ENCODE measurements at places on chromosomes 5 and 9.
A peak's percentile ranks its signal among the peaks of the same experiment; 100 is the strongest.

DNA sequence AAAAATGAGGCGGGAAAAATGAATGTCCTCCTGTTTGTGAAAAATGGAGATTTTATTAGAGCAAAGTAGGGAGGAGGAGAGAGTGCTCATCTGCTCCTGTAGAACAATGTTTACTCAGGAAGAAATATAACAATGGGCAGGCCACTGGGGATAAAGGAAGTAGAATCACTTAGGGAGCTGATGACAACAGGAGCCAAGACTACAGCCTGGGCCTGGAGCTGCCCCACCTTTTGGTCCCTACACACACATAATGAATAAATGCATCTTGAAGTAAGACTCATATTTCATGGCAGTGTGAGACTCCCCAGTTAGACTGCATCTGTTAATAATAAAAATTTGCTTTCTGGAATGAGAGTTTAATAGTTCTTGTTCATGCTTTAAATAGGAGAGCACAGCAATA lies 1939.8 kb downstream of the EFNA5 start:
- DNase-seq = no peak

GRCh38 chr9:96161819-96162218 lies 140.2 kb downstream of the HSD17B3 start:
- no peak for DNase-seq

DNA sequence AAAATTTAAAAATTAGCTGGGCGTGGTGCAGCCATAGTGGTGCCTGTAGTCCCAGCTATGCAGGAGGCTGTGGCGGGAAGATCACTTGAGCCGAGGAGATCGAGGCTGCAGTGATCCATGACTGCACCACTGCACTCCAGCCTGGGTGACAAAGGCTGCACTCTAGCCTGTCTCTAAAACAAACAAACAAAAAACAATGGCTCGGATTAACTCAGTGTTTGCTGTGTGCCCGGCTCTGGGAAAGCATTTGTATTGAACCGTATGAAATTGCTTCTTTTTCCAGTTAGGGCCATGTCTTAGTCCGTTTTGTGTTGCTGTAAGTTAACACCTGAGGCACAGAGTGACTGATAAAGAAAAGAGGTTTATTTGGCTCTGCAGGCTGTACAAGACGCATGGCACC lies 62.6 kb downstream of the CFAP77 start:
- no peak for DNase-seq

DNA sequence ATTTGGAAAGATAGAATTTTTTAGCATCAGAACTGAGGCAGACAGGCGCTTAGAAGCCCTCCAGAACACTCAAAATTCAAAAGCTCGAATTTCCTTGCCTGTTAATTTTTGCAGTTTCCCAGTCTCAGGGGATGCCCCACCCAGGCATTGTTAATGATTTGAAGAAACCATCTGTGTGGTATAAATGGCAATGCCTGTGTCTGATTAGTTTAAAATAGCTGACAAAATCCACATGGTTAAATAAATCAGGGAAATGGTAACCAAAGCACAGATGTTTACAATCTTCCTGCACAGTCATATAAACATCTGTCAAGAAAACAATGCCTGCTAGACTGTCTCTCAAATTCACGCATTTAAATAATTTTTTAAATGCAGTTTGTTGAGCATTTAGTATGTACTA lies 185.2 kb upstream of the RGMB start:
- DNase-seq = no peak

DNA sequence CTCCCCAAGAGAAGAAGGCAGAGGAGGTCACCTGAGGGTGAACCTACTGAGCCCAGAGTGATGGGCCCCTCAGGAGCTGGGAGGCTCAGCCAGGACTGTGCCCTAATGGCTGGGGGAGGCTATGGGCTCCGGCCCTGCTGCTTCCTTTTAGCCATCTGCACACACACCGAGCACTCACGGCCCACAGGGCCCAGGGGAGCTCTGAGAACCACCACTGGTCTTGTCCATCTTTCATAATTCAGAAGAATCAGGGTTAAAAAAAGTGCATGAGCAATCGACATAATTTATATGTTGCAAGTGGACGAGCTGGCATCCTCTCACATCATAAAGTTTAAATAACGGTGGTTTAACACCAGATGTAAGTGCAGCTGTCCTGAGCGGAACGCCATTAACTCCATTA lies 162.1 kb downstream of the FSTL4 start:
- no peak for DNase-seq

GRCh38 chr9:86765746-86766430 lies 181.4 kb downstream of the GAS1 start:
- DNase-seq = no peak

DNA sequence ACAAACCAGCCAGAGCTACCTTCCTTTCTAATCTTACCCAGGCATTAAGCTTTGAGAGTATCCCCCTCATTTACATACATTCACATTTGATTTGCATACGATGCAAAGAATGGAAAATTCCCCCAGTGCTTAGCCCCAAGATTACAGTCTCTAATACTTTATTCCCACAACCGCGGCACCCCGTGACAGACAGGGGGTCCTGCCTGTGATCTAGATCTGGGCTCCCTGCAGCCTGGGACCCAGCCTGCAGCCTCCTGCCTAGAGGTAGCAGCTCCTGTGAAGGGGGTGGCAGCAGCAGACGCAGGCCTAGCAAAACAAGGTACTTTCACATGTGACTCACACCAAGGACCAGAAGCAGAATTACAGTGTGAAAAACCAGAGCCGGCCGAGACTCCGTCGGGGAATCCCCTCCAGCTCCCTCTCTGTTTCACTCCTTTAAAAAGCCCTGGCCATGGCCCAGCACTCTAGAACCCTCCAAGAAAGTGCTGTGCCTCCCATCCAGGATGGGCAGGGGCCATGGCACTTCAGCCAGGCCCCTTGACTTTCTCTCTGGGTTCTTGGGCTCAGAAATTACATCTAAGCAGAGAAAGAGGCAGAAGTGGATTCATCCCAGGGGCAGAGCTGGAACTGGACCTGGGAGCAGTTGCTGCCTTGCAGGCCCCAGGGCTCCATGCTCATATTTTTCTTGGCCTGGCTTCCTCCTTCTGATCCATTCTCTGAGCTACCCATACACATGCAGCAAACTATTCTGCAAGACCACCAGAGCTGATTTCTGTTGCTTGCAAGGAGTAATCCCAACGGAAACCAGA lies 14.0 kb upstream of the TCF7 start:
- peak; percentile 65 for DNase-seq

DNA sequence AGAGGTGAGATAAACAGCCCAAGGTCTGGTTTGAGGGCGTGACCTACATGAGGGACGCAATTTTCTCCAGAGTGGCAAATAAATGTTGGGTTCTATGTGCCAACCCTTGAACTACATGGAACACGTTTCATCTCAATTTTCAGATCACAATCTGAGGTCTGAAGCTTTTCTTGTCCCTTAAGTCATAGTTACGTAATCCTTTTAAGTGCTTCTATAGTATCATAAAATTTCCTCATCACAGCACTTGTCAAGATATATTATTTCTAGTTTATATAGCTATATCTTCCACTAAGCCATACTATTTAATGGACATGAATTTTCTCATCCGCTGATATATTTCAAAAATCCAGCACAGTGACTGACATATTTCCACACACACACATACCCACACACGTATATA lies 53.1 kb upstream of the GRIN3A start:
- no peak for DNase-seq

DNA sequence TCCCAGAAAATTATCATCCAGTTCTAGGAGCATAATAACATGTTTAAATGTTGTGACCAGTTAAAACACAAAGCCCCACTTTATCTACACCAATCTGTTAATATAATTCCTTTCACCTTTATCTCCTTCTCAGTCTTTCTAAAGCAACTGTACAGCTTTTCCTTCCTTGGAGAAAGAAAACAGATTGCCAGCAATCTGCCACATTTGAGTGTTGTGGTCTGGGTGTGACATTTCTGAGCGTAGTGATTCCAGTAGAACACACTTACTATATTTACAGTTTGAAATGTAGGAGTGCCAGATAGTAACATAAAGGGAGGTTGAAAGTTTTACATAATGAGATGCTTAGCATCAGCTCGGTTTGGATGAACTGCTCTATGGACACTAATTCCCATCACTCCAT lies 76.1 kb downstream of the KCNN2 start:
- DNase-seq = no peak

GRCh38 chr5:154373729-154374179 lies 72.0 kb upstream of the SAP30L start:
- DNase-seq = no peak

DNA sequence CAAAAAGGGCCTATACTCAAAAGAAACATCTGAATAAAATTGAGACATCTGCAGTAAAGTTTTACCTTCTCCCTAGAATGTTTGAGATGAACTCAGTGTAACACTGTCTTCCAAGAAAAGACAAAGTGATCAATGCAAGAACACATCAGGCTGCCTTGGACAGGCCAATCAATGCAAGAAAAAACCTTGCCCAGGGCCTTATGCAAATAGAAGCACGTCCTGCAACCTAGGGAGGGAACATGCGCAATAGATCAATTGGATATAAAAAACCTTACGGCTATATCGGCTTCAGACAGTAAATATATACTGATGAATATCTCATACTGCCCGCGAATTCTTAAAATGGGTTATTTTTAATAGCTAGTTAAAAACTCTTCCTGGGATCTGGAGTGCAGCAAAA lies 66.4 kb upstream of the POU5F2 start:
- DNase-seq = no peak

DNA sequence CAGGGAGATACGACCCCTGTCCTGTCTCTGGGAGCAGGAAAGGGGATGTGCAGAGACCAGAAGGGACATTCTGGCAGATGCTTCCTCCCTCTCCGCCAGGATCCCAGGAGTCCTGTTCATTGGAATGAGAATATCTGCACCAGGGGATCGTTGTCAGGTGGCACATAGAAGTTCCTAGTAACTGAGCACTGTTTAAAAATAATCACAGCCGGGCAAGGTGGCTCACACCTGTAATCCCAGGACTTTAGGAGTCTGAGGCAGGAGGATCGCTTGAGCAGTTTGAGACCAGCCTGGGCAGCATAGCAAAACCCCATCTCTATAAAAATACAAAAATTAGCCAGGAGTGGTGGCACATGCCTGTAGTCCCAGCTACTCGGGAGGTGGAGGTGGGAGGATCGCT lies 12.3 kb downstream of the SARDH start:
- DNase-seq = no peak

DNA sequence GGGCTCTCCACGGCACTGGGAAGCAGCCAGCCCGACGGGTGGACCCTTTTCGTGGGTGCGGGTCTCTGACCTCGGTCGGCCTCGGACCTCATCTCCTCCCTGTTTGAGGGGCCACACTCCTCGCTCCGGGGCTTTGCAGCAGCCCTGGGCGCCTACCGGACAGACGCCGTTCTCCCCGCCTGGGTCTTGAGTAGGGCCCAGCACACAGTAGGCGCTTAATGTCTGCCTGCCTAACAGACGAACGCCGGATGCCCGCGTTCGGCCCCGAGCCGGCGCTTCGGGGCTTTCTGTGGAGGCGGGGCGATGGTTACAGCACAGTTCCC lies 842 bp upstream of the GTF3C5 start:
- no peak for DNase-seq

- DNase-seq = no peak
Measured at GRCh38 chr9:123305879-123306278, 37.5 kb upstream of the STRBP start.
